Left forelimb (tissue), 1 donor: ENCODE measurements at places on chromosomes 7 and 10.

GRCh38 chr7:32250471-32251260 lies 180.5 kb upstream of the PDE1C start:
- no peak for DNase-seq

DNA sequence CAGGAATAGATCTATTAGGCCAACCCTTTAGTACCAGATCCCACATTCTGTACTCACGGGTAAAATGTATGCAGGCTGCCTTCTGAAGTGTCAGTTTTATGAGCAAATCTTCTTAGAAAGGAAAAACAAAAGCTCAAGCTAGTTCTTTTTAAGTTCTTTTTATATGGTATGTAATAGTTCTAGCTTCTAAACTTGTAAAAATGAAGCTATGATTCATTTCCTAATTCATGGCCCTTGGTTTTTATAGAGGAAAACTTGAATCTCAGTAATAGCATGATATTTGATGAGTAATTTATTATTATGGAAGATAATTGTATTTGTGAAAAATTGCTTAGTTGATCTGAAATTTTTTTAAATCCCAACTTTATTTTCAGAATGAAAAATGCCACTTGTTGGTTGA lies 54.3 kb downstream of the SLK start:
- DNase-seq = no peak

DNA sequence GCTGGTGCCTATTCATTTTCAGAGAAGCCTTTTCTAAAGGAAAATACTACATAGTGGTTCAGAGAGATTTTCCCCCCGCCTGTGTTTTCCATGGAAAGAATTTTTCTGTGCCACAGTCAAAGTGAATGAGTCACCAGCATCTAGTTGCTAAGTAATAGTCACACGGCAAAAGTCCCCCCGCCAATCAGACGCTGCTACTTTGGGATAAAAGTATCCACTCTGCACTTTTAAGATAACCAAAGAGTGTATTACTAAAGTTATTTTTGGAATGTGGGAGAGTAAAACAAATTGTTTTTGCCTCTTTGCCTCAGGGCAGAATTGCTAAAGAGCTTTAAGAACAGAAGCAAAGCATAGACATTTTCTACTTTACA lies 23.5 kb downstream of the ABLIM1 start:
- DNase-seq = no peak

- no peak for DNase-seq
Measured at GRCh38 chr7:103432712-103433111, 13.3 kb downstream of the SLC26A5 start.

- DNase-seq = no peak
Measured at GRCh38 chr10:24449321-24449740, 240.4 kb downstream of the KIAA1217 start.

DNA sequence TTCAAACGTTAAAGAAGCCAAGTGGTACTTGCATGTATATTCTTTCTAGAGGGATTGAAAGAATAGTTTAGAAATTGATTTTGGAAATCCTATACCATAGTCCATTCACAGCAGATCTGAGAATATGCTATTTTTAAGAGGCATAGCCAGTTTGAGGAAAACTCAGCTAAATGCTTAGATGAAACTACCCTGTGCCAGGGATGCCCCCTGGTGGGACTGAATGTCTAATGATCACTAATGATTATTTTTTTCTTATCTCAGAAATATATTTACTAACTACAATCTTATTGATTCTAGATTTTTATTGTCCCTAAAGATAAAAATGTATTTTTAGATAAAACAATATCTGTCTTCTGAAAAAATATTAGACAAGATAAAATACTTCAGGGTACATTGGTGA lies 844.9 kb upstream of the PHF14 start:
- DNase-seq = no peak

DNA sequence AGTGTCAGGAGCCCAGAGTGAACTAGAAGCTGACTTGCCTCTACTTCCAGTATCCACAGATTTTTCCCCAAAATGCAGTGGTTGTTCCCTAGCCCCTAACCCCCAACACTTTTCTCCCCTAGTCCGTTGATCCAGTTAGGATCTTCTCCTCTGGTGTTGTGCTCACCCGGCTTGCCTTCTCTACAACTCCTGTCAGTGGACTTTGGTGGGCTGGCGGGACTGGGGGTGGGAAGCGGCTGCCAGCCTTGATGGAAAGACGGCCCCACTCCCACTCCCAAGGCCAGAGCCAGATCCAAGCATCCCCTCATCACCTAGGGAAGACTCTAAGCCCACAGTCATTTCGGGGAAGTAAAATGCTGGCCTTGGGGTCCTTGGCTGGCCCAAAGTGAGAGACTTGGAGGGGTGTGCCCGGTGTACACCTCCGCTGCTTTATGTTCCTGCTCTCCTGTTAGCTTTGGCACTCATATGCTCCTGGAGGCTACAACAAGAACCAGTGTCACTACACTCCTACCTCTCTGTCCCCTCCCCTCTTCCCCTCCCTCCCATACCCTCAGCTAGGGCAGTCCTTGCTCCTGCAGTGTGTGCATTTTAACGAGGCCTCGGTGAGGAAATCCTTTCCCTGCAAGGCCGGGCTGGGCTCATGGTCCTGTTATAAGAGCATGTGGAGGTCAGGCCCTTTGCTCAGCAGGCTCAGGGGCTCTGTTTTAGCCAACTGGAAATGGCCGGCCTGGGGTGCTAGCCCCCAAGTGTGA lies 930 bp upstream of the HOXA10 start:
- DNase-seq = peak; percentile 83

DNA sequence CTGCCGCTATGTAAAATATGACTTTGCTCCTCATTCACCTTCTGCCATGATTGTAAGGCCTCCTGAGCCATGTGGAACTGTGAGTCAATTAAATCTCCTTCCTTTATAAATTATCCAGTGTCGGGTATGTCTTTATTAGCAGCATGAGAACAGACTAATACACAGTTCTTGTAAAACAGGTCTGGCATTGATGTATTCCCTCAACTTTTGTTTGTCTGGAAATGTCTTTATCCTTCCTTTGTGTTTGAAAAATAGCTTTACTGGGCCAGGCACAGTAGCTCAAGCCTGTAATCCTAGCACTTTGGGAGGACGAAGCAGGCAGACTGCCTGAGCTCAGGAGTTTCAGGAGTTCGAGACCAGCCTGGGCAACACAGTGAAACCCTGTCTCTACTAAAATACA lies 14.5 kb downstream of the IPMK start:
- DNase-seq = no peak

DNA sequence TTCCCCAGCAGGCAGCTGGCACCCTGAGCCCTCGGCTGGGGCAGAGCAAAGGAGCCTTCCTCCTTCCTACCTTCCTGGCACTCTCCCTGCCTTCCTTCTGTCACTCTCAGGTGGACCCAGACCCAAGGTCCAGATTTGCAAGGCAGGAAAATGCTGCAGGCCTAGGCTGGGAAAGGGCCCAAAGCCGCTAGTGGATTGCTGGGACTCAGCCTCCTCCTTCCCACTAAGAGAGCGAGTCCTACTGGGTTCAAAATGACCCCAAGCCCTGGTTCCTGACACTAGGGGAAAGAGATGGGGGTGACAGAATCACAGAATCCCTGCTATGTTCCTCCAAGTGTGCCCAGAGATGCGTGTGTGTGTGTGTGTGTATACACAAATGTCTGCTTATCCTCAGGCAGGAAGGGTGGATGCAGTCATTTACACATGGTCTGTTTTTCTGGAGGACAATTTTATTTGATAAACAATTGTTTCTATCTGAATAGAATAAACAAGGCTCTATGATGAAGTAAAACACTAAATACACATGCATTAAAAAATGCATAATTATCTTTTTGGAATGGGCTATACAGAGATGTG lies 1.3 kb upstream of the PLAU start:
- DNase-seq = no peak

DNA sequence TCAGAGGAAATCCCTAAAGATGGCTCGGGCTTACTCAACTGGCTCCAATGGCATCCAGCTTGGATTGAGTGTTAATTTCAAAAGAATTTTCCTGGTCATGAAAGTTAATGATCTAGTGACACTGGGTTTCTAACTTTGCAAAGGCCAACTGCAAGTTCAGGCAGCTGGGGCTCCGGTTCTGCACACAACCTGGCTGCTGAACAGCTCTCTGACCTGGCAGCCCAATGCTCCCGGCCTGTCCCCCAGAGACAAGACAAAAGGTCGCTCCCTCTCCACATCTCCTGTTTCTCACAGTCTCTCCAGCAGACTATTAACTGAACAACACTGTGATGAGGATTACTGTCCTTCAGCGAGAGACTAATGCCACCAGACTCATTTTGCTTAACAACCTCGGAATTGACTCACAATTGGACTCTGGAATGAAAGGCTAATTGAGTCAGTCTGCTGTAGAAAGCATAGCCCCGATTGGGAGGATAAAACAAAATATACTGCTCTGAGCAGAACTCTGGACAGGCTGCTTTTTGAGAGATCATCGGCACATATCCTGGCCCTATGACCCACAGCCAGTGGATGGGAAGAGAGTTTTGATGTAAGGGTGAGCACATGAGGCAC lies 174.5 kb downstream of the GFRA1 start:
- no peak for DNase-seq

DNA sequence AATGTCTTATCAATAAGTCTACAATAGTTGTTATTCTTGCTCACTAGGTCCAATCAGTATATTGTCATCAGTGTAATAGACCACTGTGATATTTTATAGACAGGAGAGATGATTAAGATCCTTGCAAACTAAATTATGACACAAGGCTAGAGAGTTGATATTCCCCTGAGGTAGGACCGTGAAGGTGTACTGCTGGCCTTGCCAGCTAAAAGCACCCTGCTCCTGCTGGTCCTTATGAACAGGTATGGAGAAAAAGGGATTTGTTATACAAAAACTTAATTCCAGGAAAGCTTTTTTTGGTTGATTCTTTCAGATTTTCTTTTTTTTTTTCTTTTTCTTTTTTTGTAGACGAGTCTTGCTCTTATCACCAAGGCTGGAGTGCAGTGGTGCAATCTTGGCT lies 16.8 kb upstream of the TMEM213 start:
- DNase-seq = no peak
